Progenitor cell of endocrine pancreas (in vitro differentiated cells): ENCODE measurements at places on chromosomes 6 and 20. TPM values are rescaled to one million over a fixed set of nuclear protein-coding genes. Genes with fewer than 3 reads are reported as not detected.

- H3K36me3 ChIP-seq = no peaks in the 10 kb centered on the region
- no peak overlapping the region for H3K4me3 ChIP-seq
- no peak for DNase-seq
- no peak overlapping the region for H3K27ac ChIP-seq
- H3K27me3 ChIP-seq = no peaks in the 10 kb centered on the region
- peaks cover 16% of the 10 kb centered on the region for H3K4me1 ChIP-seq
Observed at GRCh38 chr6:10719964-10720264, 3.0 kb upstream of the TMEM14C start.

DNA sequence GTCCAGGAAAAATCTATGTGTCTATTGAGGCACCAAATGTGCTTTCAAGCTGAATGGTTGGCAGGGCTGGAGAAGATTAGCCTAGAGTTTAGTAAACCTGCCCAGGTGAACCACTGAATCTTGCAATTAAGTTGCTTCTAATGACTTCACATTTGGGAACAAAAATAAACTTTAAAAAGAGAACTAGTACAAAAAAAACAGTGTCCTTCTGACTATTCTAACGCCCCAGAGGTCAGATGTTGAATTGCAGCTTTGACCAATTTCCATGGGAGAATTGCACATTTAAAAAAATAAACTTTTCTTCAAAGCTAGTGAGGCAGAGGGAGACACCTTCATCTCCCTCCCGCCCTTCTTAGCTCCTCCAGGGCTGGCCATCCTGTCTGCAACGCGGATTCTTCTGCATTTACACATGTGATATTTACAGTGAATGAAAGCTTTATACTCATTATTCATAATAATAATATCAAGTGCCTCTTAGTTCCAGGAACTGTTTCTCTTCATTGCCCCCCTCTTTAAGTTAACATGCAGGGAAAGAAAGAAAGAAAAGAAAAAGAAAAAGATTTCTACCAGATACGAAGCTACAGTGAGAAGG is 270.2 kb downstream of the SMOC2 start:
- no peak overlapping the region for H3K27ac ChIP-seq
- no peaks in the 10 kb centered on the region for H3K4me1 ChIP-seq
- H3K27me3 ChIP-seq = peaks cover 2% of the 10 kb centered on the region
- DNase-seq = no peak
- H3K36me3 ChIP-seq = no peaks in the 10 kb centered on the region
- no peak overlapping the region for H3K4me3 ChIP-seq

- H3K4me1 ChIP-seq = peaks cover 9% of the 10 kb centered on the region
- no peaks in the 10 kb centered on the region for H3K36me3 ChIP-seq
- DNase-seq = no peak
- no peak overlapping the region for H3K4me3 ChIP-seq
- peaks cover 41% of the 10 kb centered on the region for H3K27me3 ChIP-seq
Observed at GRCh38 chr6:3627501-3627900, 124.0 kb downstream of the PXDC1 start.

DNA sequence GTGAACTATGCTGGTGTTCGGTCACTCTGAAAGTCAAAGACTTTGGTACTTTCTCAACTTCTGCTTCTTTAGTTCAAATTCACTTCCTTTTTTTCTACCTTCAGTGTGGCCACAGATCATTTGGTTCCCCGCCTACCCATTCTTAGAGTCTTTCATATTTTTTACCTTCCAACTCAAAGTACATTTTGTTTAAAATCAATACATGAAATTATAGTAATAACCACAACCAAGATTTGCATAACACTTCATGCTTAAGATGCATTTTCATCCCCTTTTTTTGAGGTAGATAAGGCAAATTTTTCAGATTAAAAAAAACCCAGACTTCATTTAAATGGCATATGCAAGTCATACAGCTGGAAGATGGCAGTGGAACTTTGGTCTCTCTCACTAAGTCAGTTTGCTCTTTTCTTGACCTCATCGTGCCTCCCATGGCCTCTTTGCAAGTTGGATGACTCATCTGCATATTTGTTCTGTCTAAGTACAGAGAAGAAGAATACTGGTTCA is 11.9 kb upstream of the CNR1 start:
- H3K27me3 ChIP-seq = no peaks in the 10 kb centered on the region
- H3K36me3 ChIP-seq = no peaks in the 10 kb centered on the region
- H3K27ac ChIP-seq = no peak overlapping the region
- DNase-seq = no peak
- H3K4me1 ChIP-seq = no peaks in the 10 kb centered on the region
- H3K4me3 ChIP-seq = no peak overlapping the region

GRCh38 chr20:61742097-61742825 is 323.4 kb downstream of the TAF4 start:
- H3K4me3 ChIP-seq = no peak overlapping the region
- DNase-seq = no peak
- no peak overlapping the region for H3K27ac ChIP-seq
- no peaks in the 10 kb centered on the region for H3K4me1 ChIP-seq
- peaks cover 5% of the 10 kb centered on the region for H3K27me3 ChIP-seq
- no peaks in the 10 kb centered on the region for H3K36me3 ChIP-seq

- peaks cover 36% of the 10 kb centered on the region for H3K4me1 ChIP-seq
- no peak for DNase-seq
- peaks cover 7% of the 10 kb centered on the region for H3K27me3 ChIP-seq
- peak overlapping the region; percentile 93 for H3K27ac ChIP-seq
- H3K36me3 ChIP-seq = no peaks in the 10 kb centered on the region
Observed at GRCh38 chr6:52303178-52303577, 18.6 kb upstream of the MCM3 start.

DNA sequence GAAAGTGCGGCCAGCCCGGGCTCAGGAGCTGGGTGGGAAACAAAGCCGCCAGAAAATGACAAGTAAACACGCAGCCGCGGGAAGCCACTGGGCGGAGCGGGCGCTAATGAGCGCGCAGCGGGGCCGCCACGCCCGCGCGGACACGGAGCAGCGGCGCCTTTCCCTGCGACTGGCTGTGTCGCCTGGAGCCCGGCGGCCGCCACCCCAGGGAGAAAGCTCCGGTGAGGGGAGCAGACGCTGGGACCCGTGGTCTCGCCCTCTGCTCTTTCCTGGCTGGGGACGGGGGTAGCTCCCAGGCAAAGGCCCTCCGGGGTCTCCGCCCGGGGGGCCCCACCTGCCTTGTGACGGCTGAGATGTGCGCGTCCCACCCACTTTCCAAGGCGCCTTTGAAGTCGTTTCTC is 54.9 kb downstream of the PRR18 start:
- no peaks in the 10 kb centered on the region for H3K4me1 ChIP-seq
- no peak for DNase-seq
- H3K27ac ChIP-seq = no peak overlapping the region
- peaks cover 55% of the 10 kb centered on the region for H3K27me3 ChIP-seq

GRCh38 chr6:25359891-25360290 is 80.7 kb downstream of the CARMIL1 start:
- no peak overlapping the region for H3K4me3 ChIP-seq
- no peak for DNase-seq
- H3K27me3 ChIP-seq = no peaks in the 10 kb centered on the region
- H3K36me3 ChIP-seq = no peaks in the 10 kb centered on the region
- peaks cover 42% of the 10 kb centered on the region for H3K4me1 ChIP-seq
- H3K27ac ChIP-seq = peak overlapping the region; percentile 29

- H3K27me3 ChIP-seq = no peaks in the 10 kb centered on the region
- H3K27ac ChIP-seq = peak overlapping the region; percentile 96
- H3K36me3 ChIP-seq = no peaks in the 10 kb centered on the region
- H3K4me1 ChIP-seq = peaks cover 59% of the 10 kb centered on the region
- H3K4me3 ChIP-seq = peak overlapping the region; percentile 7
- DNase-seq = no peak
Observed at GRCh38 chr20:49674383-49675352, 39.0 kb downstream of the B4GALT5 start.

DNA sequence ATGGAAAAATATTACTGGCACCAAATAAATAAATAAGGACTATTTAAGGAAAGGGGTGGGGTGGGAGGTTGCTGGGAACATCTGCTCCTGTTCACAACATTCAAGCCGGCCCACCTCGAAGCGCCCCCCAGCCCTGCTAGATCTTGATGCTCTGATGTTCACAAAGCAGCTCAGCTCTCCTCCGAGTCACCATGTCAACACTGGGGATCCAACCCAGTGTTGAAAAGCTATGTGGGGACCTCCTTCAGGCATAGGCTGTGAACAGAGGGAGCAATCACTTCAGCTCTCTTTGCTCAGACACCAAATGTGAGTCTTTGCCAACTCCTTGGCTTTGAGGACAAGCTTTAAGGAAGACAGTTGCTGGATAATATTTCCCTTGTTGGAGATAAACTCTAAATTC is 176.8 kb upstream of the NT5E start:
- no peaks in the 10 kb centered on the region for H3K36me3 ChIP-seq
- peak overlapping the region; percentile 12 for H3K27ac ChIP-seq
- peaks cover 16% of the 10 kb centered on the region for H3K27me3 ChIP-seq
- DNase-seq = no peak
- no peak overlapping the region for H3K4me3 ChIP-seq
- H3K4me1 ChIP-seq = no peaks in the 10 kb centered on the region

- H3K4me3 ChIP-seq = no peak overlapping the region
- H3K4me1 ChIP-seq = peaks cover 15% of the 10 kb centered on the region
- no peak overlapping the region for H3K27ac ChIP-seq
- DNase-seq = no peak
- no peaks in the 10 kb centered on the region for H3K27me3 ChIP-seq
- H3K36me3 ChIP-seq = peaks cover 28% of the 10 kb centered on the region
Observed at GRCh38 chr20:32236048-32236533, 28.4 kb downstream of the POFUT1 start.

DNA sequence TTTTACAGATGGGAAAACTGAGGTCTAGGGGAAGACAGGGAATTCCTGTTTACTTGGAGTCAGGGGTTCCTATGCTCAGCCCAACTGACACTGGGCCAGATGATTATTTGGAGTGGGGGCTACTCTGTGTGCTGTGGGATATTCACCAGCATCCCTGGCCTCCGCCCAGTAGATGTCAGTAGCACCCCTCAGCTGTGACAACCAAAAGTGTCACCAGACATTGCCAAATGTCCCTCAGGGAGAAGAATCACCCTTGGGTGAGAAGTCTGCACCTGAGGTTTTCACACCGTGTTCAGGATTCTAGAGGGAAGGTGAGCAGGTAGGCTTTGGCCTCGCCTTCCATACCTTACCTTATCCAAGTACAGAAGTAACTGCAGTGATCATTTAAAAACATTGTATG is 27.6 kb downstream of the CDH26 start:
- H3K27ac ChIP-seq = no peak overlapping the region
- H3K4me3 ChIP-seq = no peak overlapping the region
- no peak for DNase-seq
- H3K4me1 ChIP-seq = no peaks in the 10 kb centered on the region
- H3K36me3 ChIP-seq = peaks cover 19% of the 10 kb centered on the region

- no peak overlapping the region for H3K4me3 ChIP-seq
- H3K36me3 ChIP-seq = peaks cover 1% of the 10 kb centered on the region
- no peaks in the 10 kb centered on the region for H3K27me3 ChIP-seq
- DNase-seq = no peak
- H3K27ac ChIP-seq = no peak overlapping the region
Observed at GRCh38 chr20:57699395-57699794, 10.4 kb downstream of the PMEPA1 start.

- H3K4me1 ChIP-seq = peaks cover 10% of the 10 kb centered on the region
- H3K27me3 ChIP-seq = no peaks in the 10 kb centered on the region
- H3K36me3 ChIP-seq = peaks cover 12% of the 10 kb centered on the region
- H3K4me3 ChIP-seq = no peak overlapping the region
- no peak overlapping the region for H3K27ac ChIP-seq
Observed at GRCh38 chr6:15536198-15536955, 126.5 kb downstream of the DTNBP1 start.

DNA sequence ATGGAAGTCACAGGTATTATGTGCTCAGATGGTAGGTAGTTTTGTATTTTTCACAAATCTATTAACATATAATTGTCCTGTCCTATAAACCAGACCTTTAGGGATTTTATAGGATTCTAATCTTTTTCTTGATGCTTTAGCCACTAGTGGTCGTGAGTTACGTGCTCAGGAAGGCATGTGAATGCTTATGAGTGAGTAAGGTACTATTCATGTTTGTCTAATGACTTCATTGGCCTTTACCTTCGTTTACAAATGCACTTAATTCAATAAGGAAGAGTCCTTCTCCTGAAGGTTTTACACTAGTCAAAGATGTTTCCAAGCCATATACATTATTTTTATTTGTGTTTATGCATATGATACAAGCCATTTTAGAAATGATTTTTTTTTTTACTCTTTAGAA is 23.0 kb downstream of the PACRG start:
- no peaks in the 10 kb centered on the region for H3K36me3 ChIP-seq
- H3K27ac ChIP-seq = no peak overlapping the region
- H3K4me1 ChIP-seq = peaks cover 2% of the 10 kb centered on the region
- H3K27me3 ChIP-seq = no peaks in the 10 kb centered on the region

- DNase-seq = no peak
- H3K27me3 ChIP-seq = no peaks in the 10 kb centered on the region
- no peaks in the 10 kb centered on the region for H3K36me3 ChIP-seq
- H3K27ac ChIP-seq = peak overlapping the region; percentile 74
Observed at GRCh38 chr20:53599378-53599777, 5.7 kb upstream of the ZNF217 start.

DNA sequence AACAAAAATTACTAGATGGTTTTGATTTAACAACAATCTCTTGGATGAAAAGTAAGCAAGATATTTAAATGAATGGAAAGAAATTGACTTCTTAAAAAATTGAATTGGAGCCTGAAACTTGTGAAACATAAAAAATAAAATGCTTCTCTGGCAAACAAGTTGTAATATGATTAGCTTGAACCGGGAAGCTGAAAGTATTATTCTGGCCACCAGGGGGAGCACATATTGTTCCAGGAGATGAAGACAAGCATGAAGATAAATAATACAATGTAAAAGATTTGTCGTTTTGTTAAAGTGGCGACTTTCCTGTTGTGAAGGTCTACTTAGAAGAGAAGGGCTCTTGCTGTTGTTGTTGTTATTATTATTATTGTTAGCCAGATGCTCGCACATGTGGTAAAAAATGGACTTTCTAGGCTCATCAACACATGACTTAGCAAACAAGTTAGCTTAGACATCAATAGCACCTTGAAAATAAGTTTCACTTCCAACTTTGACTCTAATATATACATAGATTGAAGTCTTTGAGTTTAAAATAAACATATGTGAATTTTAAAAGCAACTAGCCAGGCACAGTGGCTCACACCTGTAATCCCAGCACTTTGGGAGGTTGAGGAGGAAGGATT is 14.2 kb downstream of the PAX1 start:
- H3K36me3 ChIP-seq = no peaks in the 10 kb centered on the region
- no peak overlapping the region for H3K27ac ChIP-seq
- H3K27me3 ChIP-seq = peaks cover 53% of the 10 kb centered on the region
- no peaks in the 10 kb centered on the region for H3K4me1 ChIP-seq
- H3K4me3 ChIP-seq = no peak overlapping the region

GRCh38 chr6:87027021-87027420 is 67.9 kb downstream of the CGA start:
- no peaks in the 10 kb centered on the region for H3K4me1 ChIP-seq
- no peaks in the 10 kb centered on the region for H3K27me3 ChIP-seq
- DNase-seq = no peak
- no peak overlapping the region for H3K4me3 ChIP-seq
- no peak overlapping the region for H3K27ac ChIP-seq
- H3K36me3 ChIP-seq = no peaks in the 10 kb centered on the region

- H3K4me3 ChIP-seq = no peak overlapping the region
- H3K36me3 ChIP-seq = no peaks in the 10 kb centered on the region
- H3K4me1 ChIP-seq = peaks cover 2% of the 10 kb centered on the region
- no peak overlapping the region for H3K27ac ChIP-seq
- no peak for DNase-seq
Observed at GRCh38 chr6:112044856-112045255, 9.0 kb upstream of the CCN6 start.

ETV7 gene
- total RNA-seq = not detected in 2 replicates

AGER gene
- 28.5 and 29.9 TPM in 2 replicates for total RNA-seq

C6orf132 gene
- total RNA-seq = 11.8 and 14.5 TPM in 2 replicates

GRIK2 gene
- 6.3 and 7.6 TPM in 2 replicates for total RNA-seq

RAB44 gene
- not detected in 2 replicates for total RNA-seq

HMGCLL1 gene
- 0.96 and 1.8 TPM in 2 replicates for total RNA-seq

GABRR1 gene
- not detected in 2 replicates for total RNA-seq

IMPG1 gene
- total RNA-seq = not detected in 2 replicates

CST7 gene
- total RNA-seq = not detected in 2 replicates

APOBEC2 gene
- total RNA-seq = 1.2 and 1.4 TPM in 2 replicates
